Astrocyte of the cerebellum (primary cell): ENCODE measurements at places on chromosomes 3 and 15.
A peak's percentile ranks its signal among the peaks of the same experiment; 100 is the strongest.

DNA sequence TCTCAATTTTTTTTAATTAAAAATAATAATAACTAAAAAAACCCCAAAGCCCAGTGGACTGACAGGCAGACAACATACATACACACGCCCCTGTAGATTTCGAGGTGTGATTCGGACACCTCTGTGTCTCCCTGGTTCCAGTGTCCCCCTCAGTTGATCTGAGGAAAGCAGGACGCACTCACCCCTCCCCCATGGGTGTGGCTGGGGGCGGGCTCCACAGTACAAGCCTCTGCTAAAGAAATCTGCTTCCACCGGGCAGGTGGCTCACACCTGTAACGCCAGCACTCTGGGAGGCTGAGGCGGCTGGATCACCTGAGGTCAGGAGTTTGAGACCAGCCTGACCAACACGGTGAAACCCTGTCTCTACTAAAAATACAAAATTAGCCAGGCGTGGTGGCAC lies 33.8 kb upstream of the BLM start:
- no peak for DNase-seq

DNA sequence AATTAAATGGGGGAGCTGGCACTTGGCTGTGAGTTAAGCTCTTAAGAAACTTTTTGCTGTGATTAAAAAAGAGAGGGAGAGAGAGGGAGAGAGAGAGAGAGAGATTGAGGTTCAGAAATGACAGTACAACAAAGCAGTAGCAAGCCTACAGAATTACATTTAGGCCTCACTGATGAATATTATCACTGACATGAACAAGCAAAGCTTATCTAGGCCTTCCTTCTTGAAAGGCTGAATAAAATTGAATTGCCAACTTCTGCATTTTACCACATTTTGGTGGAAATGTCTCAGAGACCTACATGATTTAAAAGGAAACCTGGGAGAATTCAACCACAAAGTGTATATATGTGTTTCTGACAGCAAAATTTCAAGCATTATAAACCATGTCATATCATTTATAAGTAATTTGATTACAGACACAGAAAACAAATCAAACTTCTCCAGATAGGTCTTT lies 530.8 kb downstream of the SOX2 start:
- no peak for DNase-seq

DNA sequence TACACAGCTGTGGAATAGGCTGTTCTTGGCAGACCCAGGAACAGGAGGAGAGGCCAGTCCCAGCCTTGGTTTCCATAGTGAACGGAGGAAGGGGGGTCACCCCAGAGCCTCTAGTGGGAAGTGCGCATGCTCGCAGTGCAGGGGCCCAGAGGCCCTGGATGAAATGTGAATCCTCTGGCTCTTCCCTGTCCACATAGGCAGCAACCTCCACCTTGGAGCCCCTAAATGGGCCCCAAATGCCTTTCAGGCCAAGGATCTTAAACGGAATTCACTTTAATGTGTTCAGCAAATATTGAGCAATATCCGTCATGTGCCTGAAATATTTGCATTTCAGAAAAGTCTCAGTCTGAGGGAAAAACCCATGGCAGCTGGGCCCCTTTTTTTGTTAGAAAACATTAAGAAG lies 3.3 kb upstream of the NDN start:
- DNase-seq = no peak

GRCh38 chr15:98844261-98844660 lies 163.3 kb downstream of the PGPEP1L start:
- DNase-seq = no peak

DNA sequence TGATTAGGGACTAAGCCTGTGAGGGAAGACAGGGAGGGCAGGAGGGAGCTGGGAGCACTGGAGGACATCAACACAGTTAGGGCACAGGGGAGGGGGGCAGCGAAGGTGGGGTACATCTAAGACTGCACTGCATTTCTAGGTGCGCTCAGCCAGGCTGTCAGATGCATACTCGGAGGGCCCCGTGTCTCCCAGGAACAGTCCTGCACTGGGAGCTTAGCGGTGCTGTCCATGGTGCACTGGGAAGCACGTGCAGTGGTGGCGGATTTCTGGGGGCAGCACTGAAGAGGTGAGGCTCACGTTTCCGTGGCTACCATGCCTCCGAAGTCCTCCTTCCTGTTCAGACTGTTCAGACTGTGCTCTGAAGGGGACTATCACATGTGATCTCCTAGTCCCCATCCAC lies 54.4 kb downstream of the ROPN1B start:
- DNase-seq = no peak

- no peak for DNase-seq
These were observed 25.3 kb upstream of the TM4SF4 start for GRCh38 chr3:149449182-149449581.

GRCh38 chr3:24323272-24323671 lies 171.4 kb downstream of the THRB start:
- DNase-seq = no peak

DNA sequence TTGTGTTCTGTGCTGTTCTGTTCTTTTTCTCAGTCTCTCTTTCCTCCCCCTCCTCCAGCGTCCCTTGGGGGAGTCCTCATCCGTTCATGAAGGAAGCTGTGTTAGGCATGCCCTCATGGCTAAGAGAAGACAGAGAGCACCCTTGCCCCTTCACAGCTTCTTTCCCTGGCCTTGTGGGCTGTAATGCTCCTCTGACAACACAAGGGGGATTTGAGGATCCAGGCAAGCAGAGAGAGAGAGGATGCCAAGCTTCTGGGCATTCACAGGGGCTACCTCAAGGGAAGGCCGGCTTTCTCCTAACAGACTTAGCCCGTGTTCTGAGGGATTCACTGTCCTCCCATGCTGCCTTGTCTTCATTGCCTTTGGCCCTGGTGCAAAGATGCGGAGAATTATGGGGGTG lies 389.5 kb downstream of the LRTM1 start:
- no peak for DNase-seq

DNA sequence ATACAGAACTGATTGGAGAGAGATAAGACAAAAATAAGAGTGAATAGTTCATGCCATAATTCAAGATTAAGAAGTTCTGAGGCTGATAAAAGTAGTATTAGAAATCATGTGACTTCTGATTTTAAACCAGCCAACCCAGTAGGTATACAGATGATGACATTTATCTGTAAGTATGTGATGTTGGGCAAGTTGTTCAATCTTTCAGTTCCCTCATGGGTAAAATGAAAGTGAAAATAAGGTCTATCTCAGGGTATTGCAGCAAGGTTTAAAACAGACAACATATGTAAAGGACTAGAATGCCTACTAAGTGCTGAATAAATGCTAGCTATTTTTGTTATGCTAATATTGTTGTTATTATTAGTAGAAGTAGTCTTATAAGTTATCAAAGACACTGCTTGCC lies 1055.7 kb downstream of the NAALADL2 start:
- DNase-seq = no peak

GRCh38 chr3:128316481-128316891 lies 150.2 kb downstream of the DNAJB8 start:
- DNase-seq = no peak

- DNase-seq = peak; percentile 51
These were observed 52.4 kb downstream of the HEG1 start for GRCh38 chr3:125003369-125003853.

GRCh38 chr3:107913701-107914100 lies 177.1 kb downstream of the CD47 start:
- DNase-seq = no peak

- no peak for DNase-seq
These were observed 6.0 kb downstream of the CTSH start for GRCh38 chr15:78938658-78939488.

DNA sequence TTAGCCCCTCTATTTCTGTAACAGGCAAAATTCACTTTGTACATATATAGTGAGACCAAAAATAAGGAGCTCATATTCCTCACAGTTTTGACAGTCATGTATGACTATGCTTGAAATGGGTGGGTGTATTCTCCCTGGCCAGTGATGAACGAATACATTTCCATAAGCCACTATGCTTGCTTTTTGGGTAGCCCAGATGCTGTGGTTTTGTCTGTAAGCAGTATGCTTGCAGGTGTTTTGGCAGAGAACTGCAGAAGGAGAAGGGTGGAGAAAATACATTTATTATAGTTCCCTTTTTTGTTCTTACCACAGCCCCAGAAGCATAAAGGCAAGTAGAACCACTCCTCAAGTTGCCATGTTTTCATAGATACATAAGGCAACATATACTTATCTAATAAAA lies 131.2 kb downstream of the RBMS3 start:
- no peak for DNase-seq

DNA sequence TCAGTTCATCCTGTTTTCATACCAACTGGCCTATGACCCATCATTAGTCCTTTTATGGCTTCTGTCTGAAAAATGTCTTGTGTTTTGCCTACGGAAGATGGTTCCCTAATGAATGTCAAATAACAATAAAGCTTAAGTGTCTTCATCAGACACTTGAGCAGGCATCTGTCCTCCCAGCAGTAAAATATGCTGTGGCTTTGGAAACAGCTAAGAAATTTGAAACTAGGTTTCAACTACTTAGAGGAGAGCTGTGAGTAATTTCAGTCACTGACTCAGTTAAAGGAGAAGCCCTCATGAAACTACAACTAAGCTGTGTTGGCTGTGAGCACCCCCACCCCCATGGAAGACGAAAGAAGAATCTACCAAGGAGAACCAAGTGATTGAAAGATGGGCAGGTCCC lies 409.4 kb upstream of the PPP2R3A start:
- no peak for DNase-seq
